ENCODE measurements at places on chromosomes 1 and 21.

GRCh38 chr21:43879348-43880110 lies 14.5 kb downstream of the AGPAT3 start:
- DNase-seq = no peak

- no peak for DNase-seq
Measured at GRCh38 chr1:175015243-175015642, 8.0 kb downstream of the MRPS14 start.

GRCh38 chr1:37477946-37478345 lies 3.6 kb downstream of the ZC3H12A start:
- DNase-seq = no peak

DNA sequence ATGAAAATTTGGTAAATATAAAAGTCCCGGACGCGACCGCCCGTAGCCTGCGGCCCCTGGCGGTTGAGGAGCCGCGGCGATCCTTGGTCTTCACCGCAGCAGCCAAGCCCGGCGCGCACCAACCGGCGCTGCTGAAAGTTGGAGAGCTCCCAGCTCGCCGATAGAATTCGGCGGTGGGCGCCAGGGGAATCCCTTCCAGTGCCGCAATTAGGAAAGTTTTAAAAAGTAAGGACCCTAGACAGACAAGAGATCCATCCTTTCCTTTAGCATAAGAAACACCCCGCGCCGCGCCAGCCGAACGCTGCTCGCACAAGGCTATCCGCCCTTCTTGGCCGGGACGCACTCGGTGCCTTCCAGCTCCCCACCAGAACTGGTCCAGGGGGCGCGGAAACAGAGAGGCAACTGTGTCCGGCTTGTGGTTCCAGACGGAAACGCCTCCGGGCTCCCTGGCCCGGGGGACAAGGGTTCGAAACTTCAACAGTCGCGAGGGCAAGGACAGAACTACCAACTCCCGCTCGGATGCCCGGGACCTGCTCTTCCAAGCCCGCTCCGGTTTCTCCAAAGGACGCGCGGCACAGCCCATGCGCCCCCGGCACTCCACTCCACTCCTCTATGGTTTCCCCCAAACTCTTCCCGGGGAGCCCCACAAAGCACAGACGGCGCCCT lies 1.7 kb downstream of the FAM78B start:
- no peak for DNase-seq

- no peak for DNase-seq
Measured at GRCh38 chr1:100704473-100704872, 15.1 kb upstream of the VCAM1 start.

GRCh38 chr1:203100516-203100869 lies 14.7 kb upstream of the MYOG start:
- DNase-seq = no peak

DNA sequence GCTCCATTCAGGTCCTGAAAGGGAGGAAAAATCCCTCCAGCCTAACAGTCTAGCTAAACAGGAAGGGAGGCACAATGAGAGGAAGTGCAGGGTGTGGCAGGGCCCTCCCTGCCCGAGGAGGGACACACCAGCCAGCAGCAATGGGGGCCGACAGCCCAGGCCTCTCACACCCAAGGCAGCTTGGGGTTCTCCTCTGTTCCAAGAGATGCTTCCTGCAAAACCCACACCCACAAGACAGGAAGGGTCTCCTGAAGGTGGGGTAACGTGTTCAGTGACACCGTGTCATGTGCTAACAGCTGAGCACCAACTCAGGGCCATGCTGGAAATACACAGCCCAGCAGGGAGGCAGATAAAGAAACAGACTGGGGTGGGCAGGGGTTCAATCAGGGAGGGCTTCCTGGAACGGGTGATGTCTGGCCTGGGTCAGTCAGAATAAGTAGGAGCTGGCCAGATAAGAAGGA lies 10.2 kb downstream of the ECE1 start:
- DNase-seq = no peak

DNA sequence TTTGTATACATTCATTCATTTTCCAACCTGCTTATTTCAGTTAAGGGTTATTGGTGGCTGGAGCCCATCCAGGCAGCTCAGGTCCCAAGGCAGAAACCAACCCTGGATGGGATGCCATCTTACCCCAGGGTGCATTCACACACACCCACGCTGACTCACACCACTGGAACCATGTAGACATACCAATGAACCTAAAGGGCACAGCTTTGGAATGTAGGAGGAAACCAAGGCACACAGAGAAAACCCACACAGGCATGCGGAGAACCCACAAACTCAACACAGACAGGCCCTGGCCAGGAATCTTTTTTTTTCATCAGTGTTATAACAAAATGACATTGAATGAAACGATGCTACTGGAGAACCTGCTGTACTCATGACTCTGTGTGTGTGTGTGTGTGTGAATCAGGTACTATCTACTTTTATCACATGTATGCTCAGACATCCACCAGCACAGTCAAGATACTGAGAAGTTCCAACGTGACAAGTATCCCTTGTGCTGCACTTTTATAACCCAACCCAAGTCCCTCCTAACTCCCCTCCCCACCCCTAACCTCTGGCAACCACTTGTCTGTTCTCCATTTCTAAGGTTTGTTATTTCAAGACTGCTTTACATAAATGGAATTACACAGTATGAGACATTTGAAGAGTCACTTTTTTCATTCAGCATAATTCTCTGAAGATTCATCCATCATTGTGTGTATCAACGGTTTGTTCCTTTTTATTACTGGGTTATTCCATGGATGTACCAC lies 286.8 kb upstream of the PLD5 start:
- DNase-seq = no peak

GRCh38 chr1:200041337-200042118 lies 14.0 kb downstream of the NR5A2 start:
- DNase-seq = no peak

DNA sequence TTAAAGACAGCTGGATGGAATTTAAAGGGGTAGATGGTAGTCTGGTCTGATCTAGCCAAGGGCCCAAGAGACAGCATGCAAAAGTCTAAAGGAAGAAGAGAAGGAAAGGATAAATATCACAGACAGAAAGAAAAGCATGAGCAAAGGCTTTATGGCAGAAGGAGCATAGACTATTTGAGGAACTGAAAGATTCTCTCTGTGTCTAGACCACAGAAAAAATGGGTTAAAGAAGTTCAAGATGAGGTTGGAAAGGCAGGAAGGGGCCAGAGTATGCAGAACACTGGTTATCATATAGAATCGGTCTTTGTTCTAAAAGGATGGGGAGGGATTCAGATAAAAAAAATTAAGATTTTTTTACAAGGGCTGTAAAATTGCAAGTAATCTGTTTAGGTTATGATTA lies 136.8 kb upstream of the SGIP1 start:
- DNase-seq = no peak

- DNase-seq = no peak
Measured at GRCh38 chr1:165854101-165854845, 26.9 kb downstream of the UCK2 start.

- DNase-seq = peak; percentile 7
Measured at GRCh38 chr21:38766987-38767722, 38.6 kb upstream of the ETS2 start.

DNA sequence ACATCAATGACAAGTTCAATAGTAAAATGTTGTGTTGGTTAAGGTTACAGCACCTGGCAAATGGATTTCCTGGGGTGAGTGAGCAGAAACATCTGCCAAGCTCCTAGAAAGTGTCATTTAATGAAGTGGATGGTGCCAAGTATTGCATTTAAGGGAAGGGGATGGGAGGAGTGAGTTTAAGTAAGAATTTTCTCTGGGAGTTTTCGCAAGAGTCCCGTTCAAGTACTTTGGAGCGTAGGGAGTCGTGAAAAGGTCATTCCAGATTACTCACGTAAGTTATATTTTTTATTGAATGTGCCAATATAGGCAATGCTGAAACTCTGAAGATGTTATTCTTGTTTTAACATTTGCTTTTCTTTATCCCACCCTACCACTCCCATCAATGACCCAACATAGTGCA lies 117.4 kb upstream of the RAB3GAP2 start:
- no peak for DNase-seq

- no peak for DNase-seq
Measured at GRCh38 chr1:115907092-115907491, 66.2 kb upstream of the NHLH2 start.

- DNase-seq = no peak
Measured at GRCh38 chr1:55067022-55067778, 27.9 kb downstream of the PCSK9 start.

DNA sequence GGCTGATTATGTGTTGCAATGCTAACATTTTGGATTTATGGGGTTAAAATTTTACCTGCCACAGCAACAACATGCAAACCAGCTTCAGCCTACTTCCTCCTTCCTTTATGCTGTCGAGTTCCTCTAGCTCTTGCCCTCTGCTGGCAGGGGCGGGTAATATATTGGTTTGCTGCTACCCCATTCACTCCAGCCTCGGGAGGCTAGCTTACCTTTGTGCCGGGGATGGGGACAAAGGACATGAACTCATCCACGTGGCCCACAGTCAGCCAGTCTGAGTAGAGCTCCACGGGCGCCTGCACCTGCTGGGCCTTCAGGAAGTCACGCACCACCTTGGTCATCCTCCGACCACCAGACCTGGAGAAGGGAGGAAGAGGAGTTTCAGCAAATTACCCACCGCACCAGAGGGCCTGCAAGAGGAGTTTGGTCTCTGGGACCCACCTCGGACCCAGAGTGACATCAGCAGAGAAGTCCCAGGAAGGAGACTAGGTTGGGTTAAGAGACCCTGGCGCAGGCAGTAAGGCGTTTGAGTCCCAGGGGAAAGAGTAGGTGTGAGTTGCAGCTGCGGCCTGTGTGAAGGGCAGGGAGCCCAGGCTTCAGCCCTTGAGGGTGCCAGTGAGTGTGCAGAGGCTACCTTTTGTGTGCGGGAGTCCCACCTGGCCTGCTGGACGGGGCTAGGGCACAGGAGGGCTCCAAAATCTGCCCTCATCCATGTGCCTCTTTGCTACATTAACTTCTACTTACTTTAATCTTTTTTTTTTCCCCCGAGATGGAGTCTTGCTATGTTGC lies 21.8 kb upstream of the SDHB start:
- no peak for DNase-seq

DNA sequence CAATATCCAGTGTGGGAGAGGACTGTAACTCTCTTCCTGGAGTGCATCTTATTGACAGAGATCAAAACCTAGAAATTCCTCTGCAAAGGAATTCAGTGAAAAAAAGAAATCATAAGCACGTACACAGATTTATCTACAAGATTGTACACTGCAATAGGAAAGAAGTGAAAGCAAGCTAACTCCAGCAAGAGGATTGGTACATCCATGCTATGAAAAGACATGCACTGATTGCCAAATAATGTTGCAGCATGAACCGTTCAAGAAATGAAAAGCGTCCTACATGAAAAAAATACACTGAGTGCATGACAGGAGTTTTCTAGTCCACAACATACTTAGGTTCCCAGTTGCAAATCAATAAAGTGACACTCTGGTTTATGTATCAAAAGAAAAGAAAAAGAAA lies 1.9 kb upstream of the MGST3 start:
- no peak for DNase-seq

DNA sequence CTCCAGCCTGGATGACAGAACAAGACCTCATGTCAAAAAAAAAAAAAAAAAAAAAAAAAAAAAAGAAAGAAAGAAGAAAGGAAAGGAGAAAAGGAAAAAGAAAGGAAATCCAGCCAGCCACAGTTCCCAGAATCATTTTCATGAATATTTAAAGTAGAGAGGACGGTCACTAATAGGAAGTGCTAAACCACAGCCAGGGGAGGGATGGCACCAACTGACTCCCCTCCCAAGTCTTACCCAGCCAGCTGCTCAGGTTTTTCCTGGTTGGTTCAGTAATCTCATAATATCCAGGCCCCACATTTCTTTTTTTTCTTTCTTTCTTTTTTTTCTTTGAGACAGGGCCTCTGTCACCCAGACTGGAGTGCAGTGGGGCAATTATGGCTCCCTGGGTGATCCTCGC lies 63.9 kb upstream of the AK4 start:
- no peak for DNase-seq

GRCh38 chr21:41250519-41250918 lies 66.1 kb upstream of the FAM3B start:
- DNase-seq = no peak

GRCh38 chr1:225849925-225850324 lies 32.3 kb downstream of the TMEM63A start:
- DNase-seq = no peak

DNA sequence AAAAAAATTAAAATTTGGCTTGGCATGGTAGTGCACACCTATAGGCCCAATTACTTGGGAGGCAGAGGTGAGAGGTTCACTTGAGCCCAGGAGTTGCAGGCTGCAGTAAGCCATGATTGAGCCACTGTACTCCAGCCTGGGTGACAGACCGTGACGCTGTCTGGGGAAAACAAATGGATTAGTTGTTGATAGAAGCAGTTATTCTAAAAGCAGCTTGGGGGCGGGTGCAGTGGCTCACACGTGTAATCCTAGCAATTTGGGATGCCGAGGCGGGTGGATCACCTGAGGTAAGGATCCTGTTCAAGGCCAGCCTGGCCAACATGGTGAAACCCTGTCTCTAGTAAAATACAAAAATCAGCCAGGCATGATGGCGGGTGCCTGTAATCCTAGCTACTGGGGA lies 40.3 kb downstream of the KIF1B start:
- DNase-seq = no peak

GRCh38 chr21:33402001-33402979 lies 923 bp upstream of the IFNGR2 start:
- no peak for DNase-seq

Data from T follicular helper cell (primary cell).